ENCODE measurements at places on chromosomes 16 and 17. TPM values are rescaled to one million over a fixed set of nuclear protein-coding genes. Genes with fewer than 3 reads are reported as not detected.
A peak's percentile ranks its signal among the peaks of the same experiment; 100 is the strongest.

GRCh38 chr17:68835071-68835470 is 120.1 kb downstream of the ABCA8 start:
- DNase-seq = no peak

- DNase-seq = no peak
These were observed 98.6 kb upstream of the DNAH17 start for GRCh38 chr17:78675836-78676235.

DNA sequence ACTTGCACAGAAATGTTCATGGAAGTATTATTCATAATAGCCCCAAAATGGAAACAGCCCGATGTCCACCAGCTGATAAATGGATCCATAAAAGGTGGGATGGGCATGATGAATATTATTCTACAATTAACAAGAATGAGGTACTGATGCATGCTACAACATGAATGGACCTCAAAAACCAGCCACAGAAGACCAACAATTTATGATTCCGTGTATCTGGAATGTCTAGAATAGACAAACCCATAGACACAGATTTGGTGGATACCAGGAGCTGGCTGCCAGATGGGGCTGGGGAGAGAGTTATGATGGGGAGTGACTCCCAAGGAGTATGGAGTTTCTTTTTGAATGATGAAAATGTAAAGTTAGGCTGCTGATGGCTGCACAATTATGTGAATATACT is 10.8 kb upstream of the NAGLU start:
- DNase-seq = no peak

DNA sequence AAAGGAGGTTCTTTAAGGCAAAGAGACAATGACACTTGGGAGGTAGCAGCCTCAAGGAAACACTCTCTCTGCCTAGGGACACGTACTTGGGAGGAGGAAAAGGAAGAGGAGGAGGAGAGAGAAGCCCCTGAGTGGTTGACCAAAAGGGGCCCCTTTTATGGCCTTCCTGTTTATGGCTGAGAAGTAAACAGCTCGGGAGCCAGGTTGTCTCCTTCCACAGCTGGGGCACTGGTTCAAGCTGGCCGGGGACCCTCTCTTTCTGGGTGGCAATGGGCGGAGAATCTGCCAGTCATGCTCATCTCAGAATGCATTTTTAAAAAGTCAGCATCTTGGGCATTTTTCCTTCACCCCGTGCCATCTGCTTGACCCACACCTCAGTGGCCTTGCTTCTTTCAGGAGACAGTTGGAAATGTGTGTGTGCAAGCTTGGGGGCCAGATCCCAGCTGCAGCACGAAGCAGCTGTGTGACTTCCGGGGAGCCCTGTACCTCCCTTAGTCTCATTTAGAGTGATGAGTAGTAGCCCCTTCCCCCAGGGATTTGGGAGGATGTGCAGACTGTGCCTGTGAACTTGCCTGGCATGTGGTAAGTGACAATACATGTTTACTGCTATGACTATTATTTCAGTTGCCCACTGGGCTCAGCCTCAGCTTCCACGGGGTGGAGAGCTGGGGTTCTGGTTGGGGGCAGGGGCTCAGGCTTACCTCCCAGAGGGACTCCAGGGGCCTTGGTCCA is 33.8 kb upstream of the SALL1 start:
- DNase-seq = no peak

DNA sequence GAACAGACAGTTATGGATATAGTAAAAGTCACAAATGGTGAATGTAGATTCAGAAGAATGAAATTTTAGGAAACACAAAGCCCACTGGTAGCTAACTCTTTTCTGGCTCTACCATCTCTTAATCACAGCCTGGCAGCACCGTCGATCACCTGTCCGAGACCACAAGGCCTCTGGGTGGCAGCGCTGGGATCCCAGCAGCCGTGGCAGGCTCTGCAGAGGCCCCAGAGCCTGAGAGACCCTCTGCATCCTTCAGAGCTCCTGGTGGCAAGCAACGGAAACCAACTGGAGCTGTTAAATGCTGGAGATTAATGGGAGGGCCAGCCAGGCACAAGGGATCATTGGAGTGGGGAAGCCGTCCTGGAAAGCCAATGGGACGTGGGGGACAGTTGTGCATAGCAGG is 26.3 kb downstream of the LAT start:
- DNase-seq = no peak

DNA sequence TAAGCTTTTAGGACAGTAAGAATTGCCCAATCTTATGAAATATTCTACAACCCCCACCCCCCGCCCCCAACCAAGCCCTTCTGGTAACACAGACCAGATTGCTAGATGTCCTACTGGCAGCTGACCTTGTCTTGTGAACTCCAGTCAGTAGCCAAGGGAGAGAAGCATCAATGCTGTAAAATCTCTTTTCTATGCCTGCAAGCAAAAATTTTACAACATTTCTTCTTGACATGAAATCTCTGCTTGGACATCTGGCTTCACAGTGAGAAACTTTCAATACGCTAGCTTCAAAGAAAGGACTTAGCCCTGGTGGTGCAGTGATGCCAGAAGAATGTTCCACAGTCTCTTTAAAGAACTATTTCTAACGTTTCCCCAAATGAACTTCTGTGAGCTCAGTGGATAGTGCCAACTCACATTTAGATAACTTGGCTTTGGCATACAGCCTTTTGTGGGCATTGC is 169.3 kb upstream of the AXIN2 start:
- no peak for DNase-seq

- DNase-seq = no peak
These were observed 2.4 kb upstream of the TBX2 start for GRCh38 chr17:61397086-61397842.

DNA sequence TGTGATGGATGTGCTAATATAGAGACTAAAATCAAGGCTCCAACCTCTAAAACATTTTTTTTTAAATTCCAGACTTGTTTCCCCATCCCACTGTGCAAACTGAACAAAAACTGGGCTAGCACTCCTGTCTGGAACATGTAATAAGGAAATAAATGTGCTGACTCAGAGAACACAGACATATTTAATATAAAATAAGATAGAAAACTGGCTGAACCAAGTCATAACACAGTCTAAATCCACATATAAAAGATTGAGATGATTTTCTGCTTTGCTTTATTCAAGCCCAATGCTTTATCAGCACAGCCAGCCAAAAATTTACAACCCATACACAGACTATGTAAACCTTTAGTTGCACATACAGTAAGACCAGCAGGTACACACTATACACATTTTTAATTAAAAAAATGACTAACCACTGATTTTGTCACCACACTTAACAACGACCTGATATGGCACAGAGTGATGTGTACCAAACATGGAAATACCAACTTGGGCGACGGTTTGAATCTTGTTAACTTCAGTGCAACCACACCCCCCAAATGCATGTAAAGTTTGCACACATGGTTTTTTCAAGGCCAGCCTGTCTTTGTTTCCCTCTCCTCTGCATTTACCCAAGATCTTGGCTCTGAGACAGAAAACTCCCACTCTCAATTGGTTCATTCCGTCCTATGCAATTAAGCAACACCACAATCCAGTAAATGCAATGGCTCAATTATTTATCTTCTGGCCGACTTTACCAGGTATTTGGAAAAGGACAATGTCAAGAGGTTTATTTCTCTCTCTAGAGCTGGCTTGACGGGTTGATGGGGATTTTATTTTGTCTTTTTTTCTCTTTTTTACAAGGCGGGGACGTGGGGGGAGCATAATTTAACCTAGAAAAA is 1.2 kb downstream of the STAT3 start:
- DNase-seq = no peak

DNA sequence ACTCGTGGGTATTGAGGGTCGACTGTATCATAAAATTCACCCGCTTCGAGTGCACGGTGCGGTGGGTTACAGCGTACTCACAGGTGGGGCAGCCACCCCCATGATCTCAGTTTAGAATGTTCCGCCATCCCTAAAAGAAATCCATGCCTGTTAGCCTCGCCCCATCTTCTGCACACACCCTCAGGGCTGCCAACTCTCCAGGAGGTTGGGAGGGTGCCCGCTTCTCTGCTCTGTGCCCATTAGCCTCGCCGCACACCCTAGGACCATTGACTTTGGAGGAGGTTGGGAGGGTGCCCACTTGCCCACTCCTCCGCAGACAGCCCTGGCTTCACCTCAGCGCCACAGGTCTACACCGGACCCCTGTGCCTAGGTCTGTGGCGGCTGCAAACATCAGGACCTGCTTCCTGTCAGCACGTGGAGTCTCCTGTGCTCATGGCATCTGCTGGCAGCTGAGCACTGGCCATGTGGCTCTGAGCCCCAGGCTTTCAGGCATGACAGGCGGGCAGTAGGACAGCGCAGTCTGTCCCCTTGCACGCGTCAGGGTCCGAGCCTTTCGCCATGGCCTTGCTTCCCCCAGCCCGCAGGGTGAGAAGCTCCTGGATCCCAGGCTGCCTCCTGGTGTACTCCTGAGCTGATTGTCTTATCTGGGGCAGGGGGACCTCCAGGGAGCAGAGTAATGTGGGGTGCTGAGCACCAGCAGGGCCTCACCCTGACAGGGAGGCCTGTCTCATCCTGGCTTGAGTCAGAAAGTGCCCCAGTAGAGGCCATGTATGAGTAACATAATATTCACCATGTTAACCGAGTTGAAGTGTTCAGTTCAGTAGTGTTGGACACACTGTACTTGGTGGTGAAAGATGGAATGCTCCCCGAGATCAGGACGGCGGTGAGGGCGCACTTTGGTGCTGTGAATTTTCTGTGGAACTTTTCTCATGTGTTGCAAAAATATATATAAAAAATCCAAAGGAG is 21.9 kb downstream of the NME3 start:
- no peak for DNase-seq

GRCh38 chr16:53090591-53091411 is 36.0 kb downstream of the CHD9 start:
- DNase-seq = peak; percentile 94

DNA sequence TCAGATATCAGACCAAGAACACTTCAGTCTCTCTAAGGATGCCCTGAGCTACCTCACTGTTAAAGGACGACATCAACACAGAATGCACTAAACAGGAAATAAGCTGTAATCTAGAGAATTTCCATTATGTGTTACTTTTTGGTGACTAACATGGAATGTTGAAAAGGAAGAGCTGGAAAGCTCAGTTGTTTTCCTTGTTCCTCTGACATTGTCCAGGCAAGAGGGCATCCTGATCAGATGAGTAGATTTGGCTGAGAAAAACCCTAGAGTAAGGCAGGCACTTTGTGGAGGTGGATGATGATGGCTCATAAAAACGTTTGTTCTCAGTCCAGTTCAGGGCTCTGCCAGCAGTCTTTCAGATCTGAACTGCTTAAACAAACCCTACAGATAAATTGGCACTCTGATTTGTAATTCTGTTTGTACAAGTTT is 34.0 kb downstream of the DGKE start:
- peak; percentile 84 for DNase-seq

DNA sequence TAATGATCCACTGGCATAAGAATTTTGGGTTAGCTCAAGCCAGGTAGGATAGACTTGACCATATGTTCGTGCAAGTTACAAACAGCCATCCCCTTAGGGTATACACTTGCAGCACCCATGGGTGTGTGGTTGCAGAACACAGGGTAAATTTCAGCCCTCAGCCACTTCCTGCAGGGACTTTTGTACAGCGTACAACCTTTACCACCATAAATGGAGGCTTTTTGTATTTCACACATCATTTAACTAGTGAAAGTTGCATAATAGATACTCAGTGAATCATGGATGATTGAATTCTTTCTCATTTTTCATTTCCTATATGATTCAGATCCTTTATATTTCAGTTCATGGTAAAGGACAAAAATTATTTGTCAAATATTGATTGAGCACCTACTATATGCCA is 473.9 kb downstream of the CDH13 start:
- no peak for DNase-seq

GRCh38 chr17:41160648-41161047 is at the start of gene KRTAP4-4:
Gene KRTAP4-4, minus strand, starts transcription at chr17:41160748. Its CDS starts 57 bp downstream, at chr17:41160691.
- no peak for DNase-seq

DNA sequence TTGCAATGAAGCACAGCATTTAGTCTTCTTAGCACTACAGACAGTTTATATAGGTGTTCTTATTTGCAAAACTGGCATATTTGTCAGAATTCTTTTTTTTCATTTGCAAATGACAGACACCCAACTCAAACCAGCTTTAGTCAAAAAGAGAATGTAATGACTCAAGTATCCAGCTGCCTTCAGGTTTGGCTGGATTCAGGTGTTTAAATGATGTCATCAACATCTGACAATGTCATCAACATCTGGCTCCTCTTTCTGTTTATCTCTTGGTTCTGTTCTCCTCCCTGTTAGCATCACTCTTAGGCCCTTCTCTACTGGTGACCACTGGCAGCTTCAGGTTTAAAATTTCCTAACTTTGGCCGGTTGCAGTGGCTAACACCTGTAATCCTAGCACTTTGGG is 18.9 kb downstream of the TMC5 start:
- no peak for DNase-seq

- no peak for DNase-seq
These were observed 8.0 kb downstream of the GRIN2C start for GRCh38 chr17:74851612-74852236.

DNA sequence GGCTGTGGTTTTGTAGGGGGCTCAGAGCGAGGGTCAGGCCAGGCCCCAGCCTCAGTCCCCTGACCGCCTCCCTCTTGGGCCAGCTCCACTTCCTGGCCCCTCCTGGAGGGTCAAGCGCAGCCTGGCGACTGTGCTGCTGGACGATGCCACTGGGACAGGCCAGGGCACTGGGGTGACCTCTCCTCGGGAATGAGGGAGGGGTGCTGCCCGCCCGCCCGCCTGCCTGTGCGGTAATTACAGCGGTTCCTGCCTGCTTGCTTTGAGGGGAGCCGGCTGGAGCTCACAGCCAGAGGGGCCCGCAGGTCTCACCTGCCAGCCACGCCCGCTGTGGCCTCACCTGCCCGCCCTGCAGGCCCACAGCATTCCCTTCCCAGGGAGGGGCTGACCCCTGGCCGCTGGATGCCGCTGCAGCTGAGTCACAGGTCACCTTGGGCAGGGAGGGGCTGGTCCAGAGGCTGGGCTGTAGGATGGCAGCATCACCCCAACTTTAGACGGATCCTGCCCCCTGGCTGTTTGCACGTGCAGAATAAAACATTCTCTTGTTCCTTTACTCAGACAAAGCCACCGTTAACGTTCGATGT is 76.7 kb upstream of the CBX4 start:
- no peak for DNase-seq

DNA sequence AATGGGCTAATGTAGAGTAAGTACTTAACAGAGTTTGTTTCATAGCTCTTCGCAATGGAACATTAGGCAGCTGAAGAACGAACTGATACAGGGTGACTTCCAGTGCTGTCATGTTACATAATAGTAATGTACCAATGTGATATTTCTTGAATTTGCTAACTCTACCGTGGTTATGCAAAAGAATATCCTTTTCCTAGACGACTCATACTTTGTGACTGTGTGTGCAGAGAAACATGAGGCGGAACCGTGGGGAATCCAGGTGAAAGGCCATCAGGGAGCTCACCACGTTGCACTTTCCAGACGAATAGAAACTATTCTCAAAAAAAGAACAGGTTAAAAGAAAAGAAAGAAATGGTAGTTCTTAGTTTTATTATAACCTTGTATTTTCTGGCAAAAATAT is 13.2 kb downstream of the NOB1 start:
- no peak for DNase-seq

- DNase-seq = peak; percentile 44
These were observed 62.6 kb upstream of the TEKT1 start for GRCh38 chr17:6894206-6894528.

GRCh38 chr17:60964160-60964559 is 286.5 kb downstream of the BCAS3 start:
- no peak for DNase-seq

The KRT24 gene
- not detected for total RNA-seq

The CD7 gene
- total RNA-seq = not detected

The CRAMP1 gene
- 12.9 TPM for total RNA-seq

The MAFG gene
- total RNA-seq = 19.0 TPM

The ITGB3 gene
- 149 TPM for total RNA-seq

The TBX6 gene
- total RNA-seq = under 0.01 TPM

The ZNF286A gene
- total RNA-seq = 25.4 TPM

The CASKIN1 gene
- total RNA-seq = 0.13 TPM

The ATP2C2 gene
- not detected for total RNA-seq

The SKAP1 gene
- not detected for total RNA-seq

The CD68 gene
- total RNA-seq = 0.77 TPM
